ENCODE measurements at places on chromosomes 12 and 14.
A peak's percentile ranks its signal among the peaks of the same experiment; 100 is the strongest.

GRCh38 chr12:115574826-115575225, 702.7 kb downstream of the MED13L start:
- no peak for DNase-seq

- no peak for DNase-seq
Measured at GRCh38 chr12:79200176-79200575, 335.6 kb downstream of the SYT1 start.

GRCh38 chr14:105471823-105472485, 2.7 kb upstream of the CRIP2 start:
- no peak for DNase-seq

DNA sequence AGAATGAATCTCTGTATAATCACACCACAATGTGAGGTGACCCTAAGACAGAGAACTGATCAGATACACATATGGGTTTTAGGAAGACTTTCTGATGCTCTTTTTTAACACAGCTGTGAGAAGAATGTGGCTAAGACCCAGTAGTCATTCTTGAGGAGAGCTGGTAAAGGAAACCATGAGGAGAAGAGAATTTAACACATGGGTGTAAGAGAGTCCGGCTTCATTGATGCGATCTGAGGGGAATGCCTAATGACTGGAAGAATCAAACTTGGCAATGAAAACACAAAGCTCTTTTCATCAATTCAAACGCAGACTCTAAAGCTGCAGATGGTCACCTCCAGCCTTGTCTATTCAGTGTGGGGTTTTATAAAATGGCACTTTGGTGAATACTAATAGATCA, 79.3 kb downstream of the FOXA1 start:
- no peak for DNase-seq

GRCh38 chr12:123828120-123828519, 66.0 kb downstream of the DNAH10 start:
- no peak for DNase-seq

GRCh38 chr12:24482882-24483604, 465.9 kb downstream of the BCAT1 start:
- no peak for DNase-seq

DNA sequence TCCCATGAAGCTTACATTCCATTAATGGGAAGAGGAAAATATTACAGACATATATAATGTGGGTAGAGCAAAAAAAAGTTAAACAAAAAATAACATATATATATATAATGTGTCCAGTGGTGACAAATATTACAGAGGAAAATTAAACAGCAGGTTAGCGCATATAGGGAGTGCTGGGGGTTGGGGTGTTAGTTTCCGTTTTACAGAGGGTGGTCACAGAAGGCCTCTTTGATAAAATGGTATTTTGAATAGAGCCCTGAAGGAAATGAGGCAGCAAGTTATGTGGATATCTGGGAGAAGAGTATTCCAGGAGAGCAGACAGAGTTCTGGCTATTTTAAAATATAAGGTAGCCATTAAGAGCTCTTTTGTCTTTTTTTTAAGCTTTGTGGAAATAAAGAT, 73.2 kb downstream of the DCAF5 start:
- DNase-seq = no peak

DNA sequence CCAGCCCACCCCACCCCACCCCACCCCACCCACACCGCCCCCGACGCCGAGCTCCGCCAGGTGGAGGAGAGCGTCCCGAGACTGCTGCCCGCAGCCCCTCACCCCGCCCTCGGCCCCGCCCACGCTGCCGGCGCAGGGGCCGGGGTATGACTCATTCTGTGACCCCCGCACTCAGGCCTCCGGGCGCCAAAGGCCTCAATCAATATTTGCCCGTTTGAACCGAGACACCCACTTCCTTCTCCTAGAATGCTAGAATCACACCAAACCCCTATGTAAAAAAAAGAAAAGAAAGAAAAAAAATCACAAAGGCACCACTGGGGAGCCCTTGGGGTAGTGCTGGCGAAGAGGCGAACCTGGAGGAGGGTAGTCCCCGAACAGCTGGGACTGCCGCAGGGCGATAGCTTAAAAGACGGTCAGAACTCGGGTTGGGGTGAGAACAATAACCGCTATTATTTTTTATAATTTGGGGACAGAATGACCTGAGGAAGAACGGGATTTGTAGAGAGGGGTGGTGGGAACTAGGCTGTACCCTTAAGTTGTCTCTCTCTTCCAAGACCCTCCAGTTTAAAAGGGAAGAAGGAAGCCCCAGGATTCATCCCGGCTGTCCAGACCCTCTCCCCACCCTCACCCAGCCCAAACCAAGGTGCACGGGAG, 894 bp downstream of the KRT8 start:
- DNase-seq = no peak

DNA sequence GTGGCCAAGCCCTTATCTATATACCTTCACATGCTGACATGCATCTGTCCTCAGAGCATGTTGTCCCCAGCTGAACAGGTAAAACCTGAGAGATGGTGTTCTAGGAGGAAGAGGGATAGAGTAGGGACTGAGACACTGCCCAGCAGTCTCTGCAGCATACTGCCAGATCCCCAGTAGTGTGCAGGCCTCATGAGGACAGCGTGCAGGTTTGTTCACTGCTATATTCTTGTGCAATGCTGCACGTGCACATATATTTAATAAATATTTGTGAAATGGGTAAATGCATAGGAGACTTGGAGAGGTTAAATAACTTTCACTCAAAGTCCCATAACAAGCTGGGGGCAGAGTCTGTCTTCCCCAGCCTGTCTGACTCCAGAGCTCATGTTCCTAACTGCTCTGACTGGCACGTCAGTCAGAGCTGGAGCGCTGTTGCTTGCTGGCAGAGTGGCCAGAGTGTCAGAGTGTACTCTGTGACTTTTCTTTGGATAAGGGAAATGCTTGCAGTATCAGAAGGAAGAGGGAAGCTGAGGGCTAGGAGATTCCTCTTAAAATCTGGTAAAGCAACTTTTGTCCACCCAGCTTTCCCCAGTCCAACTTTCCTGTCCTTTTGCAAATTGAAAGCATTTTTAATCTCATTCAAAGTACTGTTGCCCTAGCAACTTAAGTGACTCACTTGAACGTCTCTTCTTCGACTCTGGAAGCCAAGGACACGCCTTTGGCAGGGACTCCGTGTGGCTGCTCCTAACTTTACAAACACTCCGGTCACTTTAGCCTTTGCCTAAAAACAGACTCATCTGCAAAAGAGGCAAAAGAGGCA, 14.9 kb upstream of the POLR3B start:
- peak; percentile 77 for DNase-seq
